ENCODE measurements at places on chromosomes 7 and 10. TPM values are rescaled to one million over a fixed set of nuclear protein-coding genes. Genes with fewer than 3 reads are reported as not detected.

SEMA3D gene
- total RNA-seq: 0.11 TPM

ANKRD1 gene
- total RNA-seq: not detected

TTYH3 gene
- 4.9 TPM for total RNA-seq

ABLIM1 gene
- 0.81 TPM for total RNA-seq

PPP1R9A gene
- 0.24 TPM for total RNA-seq

CALHM3 gene
- not detected for total RNA-seq

- no peak overlapping the region for H3K27ac ChIP-seq
- no peaks in the 10 kb centered on the region for H3K36me3 ChIP-seq
- H3K4me1 ChIP-seq: no peaks in the 10 kb centered on the region
Measured at GRCh38 chr10:9450801-9451200, 1396.3 kb downstream of the GATA3 start.

DNA sequence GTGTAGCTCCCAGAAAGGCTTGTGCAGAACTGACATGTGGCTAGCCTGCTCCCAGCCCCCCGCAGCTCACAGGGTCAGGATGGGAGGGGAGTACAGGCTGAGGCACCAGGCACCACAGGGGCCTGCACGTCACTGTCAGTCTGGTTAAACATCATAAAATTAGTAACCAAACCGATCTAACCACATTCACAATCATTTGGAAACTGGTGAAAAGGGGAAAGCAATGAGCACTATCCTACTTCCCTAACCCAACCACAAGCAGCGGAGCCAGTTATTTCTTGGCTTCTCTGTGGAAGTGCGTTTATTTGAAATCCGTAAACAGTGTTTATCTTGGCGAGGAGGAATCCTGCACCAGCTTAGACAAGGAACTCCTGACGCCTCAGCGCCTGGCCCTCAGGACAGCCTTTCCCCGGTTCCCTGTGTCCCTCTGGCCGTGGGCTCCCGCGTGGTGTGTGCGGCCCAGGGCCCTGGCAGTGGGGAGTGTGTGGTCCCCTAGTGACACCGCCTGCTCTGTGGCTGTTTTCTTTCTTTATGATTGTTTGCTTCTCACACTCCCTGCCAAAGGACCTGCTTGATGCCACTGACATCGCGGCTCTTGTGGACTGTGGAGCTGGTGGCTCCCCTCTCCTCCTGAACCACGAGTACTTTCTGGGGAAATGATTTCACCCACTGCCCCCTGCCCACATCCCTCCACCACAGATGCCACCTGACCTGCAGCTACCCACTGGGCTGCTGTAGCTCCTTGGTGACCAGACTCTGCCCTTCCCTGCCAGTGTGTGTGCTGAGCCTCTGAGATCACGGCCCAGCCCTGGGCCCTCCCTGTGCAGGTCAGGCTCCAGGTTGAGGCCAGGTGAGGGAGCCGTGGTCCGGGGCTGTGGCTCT is 38.0 kb downstream of the INPP5A start:
- peaks cover 21% of the 10 kb centered on the region for H3K4me1 ChIP-seq
- no peak overlapping the region for H3K27ac ChIP-seq
- no peaks in the 10 kb centered on the region for H3K27me3 ChIP-seq
- DNase-seq: no peak

- no peaks in the 10 kb centered on the region for H3K36me3 ChIP-seq
- DNase-seq: no peak
- no peaks in the 10 kb centered on the region for H3K27me3 ChIP-seq
- no peak overlapping the region for H3K27ac ChIP-seq
- H3K4me1 ChIP-seq: peaks cover 8% of the 10 kb centered on the region
Measured at GRCh38 chr10:21114683-21115082, 217.6 kb upstream of the NEBL start.

DNA sequence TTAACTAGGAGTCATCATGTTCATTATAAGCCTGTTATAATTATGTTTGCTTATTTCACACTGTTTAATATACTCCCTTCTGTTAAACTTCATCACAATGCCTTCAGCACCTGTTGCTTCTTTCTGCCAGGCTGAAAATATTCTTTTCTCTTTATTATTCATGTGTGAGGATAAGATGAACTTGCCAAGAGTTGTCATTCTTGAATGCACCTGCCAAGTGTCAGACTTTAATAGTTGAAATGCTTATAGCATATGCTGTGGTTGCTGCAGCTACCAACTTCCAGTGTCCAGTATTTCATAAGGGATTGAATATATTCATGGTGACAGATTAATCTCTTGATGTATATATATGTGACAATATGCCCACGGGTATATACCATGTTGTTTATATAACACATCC is 339.2 kb upstream of the MEOX2 start:
- no peak overlapping the region for H3K27ac ChIP-seq
- H3K36me3 ChIP-seq: no peaks in the 10 kb centered on the region
- DNase-seq: no peak
- H3K27me3 ChIP-seq: no peaks in the 10 kb centered on the region

All from K562 (cell line).